ENCODE measurements at places on chromosomes 11 and 22. TPM values are rescaled to one million over a fixed set of nuclear protein-coding genes. Genes with fewer than 3 reads are reported as not detected.

MEI1 gene
- total RNA-seq, result 0.21 TPM

CBLIF gene
- total RNA-seq, result not detected

CHRM1 gene
- not detected for total RNA-seq

CNIH2 gene
- 0.88 TPM for total RNA-seq

BATF2 gene
- 0.98 TPM for total RNA-seq

OR4D9 gene
- total RNA-seq, result not detected

MS4A3 gene
- total RNA-seq, result not detected

RAG2 gene
- total RNA-seq, result not detected

PHLDB1 gene
- 7.0 TPM for total RNA-seq

CD3G gene
- not detected for total RNA-seq

ZNF143 gene
- 13.9 TPM for total RNA-seq

GSTT2B gene
- total RNA-seq, result 0.40 TPM

KBTBD3 gene
- total RNA-seq, result 3.9 TPM

C11orf54 gene
- 11.7 TPM for total RNA-seq

LRRC56 gene
- total RNA-seq, result 0.28 TPM

TREH gene
- total RNA-seq, result not detected

ZP1 gene
- 0.38 TPM for total RNA-seq

All from A549 treated with ZK216348 at 1 μM for 4 hours (cell line).